NCI-H446 treated with DMSO at 0.1 percent for 48 hours (cell line): ENCODE measurements at places on chromosomes 3 and 15.
A peak's percentile ranks its signal among the peaks of the same experiment; 100 is the strongest.

DNA sequence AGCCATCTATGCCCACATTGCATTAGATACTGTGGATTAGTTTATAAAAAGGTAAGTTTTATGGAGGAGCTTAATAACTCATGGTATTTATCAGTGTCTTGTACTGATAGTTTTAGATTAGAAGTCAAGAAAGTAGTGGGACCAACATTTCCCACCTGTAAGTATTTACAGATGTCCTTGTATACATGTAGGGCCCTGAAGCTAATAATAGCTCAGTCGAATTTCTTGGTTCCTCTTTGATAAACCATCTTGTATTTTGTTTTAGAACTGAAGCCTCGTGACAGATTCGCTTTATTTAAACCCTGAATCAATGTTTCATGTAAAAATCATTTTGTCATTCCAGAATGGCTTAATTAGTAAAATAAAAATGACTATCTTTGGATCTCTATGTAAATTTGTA is 73.4 kb downstream of the CRYBG3 start:
- no peak for DNase-seq

- no peak for DNase-seq
Measured at GRCh38 chr3:194976874-194977273, 291.2 kb downstream of the FAM43A start.

GRCh38 chr3:184977796-184978195 is 165.8 kb downstream of the VPS8 start:
- DNase-seq, result peak; percentile 67

DNA sequence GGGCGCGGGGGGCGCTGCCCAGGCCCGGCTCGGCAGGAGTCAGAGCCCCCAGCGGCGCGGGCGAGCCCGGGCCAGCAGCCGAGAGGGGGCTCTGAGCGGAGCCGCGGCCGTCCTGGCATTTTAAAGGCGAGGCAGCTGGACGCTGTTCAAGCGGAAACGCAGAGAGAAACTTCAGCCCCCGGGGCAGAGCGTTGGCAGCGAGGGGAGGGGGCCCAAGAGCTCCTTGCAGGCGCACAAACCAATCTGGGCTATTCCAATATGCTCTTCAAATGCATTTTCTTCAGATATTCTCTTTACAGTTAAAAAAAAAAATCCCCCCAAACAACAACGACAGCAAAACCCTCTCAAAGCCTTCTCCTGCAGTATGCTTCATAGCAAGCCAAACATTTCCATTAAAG is at the start of gene CTXND1:
Gene CTXND1, minus strand, starts transcription at position 93 of the 398 bp plus-strand sequence. CDS start 50,264 bp downstream, outside the sequence.
- DNase-seq, result no peak

GRCh38 chr3:117628823-117629291 is 919.3 kb downstream of the TUSC7 start:
- DNase-seq, result peak; percentile 93
